ENCODE measurements at places on chromosomes 7 and 10. TPM values are rescaled to one million over a fixed set of nuclear protein-coding genes. Genes with fewer than 3 reads are reported as not detected.

GRCh38 chr10:132634947-132635271, 97.3 kb downstream of the INPP5A start:
- no peak for DNase-seq

DNA sequence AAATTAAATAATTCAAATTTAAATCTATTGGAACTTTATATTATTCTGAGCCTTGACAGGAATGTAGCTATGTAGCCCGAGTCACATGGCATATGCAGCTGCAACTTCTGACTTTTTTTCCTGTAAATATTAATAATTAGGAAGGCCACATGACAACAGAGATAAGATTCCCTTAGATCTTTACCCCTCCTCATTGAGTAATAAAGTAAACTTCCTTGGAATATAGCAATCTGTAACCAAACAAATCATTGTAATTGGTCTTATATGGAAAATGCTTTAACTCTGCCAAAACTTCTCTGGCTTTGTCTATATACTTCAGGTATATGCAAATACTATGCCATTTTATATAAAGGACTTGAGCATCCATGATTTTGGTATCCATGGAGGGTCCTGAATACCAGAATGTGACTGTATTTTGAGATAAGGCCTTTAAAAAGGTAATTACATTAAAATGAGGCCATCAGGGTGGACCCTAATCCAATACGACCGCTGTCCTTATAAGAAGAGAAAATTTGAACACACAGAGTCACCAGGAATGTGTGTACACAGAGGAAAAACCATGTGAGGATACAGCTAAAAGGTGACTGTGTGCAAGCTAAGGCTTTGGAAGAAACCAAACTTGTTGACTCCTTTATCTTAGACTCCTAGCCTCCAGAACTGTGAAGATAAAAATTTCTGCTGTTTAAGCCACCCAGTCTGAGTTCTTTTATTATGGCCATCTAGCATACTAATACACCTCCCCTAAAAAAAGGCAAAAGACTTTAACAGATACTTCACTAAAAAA, 222.0 kb downstream of the CTNNA3 start:
- no peak for DNase-seq

DNA sequence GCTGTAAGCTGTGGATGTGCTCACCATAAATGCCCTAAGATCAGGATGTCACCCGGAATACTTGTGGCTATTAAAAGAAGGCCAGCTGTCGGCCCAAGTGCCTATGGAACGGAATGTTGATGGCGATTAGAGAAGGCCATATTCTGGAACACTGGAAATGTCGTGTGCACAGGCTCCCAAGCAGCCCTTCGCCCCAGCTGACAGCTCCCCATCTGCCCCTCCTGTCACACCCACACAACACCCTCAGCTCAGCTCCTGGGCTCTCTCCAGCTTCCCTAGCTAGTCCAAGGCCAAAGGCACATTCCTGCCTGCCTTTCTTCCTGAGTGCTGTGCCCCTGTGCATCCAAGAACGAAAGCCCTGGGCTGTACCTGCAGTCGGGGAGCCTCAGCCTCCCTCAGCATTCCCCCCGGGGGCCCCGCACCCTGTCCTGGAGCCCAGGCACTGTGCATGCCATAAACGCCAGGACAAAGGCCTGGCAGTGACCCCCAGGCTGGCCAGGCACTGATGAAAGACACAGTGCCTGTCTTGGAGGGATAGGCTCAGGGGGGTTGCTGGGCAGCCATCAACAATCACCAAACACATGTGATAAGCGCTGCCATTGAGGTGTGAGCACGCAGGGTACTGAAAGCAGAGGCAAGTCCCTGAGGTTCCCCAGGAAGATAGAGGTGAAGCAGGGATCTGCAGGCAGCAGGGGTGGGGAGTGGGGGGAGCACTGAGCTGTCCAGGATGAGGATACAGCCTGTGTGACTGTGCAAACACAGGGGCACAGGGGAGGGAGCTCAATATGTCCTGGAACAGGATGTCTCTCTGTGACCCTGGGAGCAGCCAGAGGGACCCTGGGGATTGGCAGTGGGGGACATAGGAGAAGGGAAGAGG, 3.7 kb upstream of the LDB3 start:
- no peak for DNase-seq

DNA sequence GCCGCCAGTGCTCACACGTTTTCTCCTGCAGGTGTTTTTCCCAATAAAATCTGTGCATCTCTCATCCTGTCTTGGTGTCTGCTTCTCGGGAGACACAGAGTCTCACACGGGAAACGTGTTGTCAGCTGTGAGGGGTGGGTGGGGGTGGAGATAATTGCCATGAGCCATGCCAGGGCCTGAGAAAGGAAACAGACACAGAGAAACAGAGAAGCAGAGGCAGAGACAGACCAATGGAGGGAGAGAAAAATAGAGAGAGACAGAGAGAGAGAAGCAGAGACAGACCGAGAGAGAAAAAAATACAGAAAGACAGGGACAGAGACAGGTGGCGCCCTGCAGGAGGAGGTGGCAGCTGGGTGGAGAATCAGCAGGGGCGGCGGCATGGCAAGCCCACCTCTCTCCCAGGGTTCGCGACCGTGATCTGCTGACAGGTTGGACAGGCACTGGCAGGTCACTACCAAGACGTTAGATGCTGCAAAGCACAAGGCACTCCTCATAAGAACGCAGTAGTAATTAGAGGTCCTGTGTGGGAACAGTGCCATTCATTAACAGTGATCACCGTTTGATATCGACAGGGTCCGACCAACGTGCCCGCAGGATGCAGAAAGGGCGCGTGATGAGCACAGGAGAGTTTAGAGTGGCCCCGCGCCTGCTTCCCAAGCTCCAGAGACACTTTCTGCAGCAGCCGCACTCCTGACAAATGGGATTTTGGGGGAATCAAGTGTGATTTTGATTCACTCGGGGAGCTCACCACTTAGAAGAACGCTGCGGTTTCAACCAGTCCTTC, 70.5 kb upstream of the INSIG1 start:
- DNase-seq, result no peak

- no peak for DNase-seq
These were observed at the start of gene CDH23 for GRCh38 chr10:71396711-71397295. Gene CDH23, plus strand, starts transcription at chr10:71396920. Its CDS starts 42,912 bp downstream, at chr10:71439832.

DNA sequence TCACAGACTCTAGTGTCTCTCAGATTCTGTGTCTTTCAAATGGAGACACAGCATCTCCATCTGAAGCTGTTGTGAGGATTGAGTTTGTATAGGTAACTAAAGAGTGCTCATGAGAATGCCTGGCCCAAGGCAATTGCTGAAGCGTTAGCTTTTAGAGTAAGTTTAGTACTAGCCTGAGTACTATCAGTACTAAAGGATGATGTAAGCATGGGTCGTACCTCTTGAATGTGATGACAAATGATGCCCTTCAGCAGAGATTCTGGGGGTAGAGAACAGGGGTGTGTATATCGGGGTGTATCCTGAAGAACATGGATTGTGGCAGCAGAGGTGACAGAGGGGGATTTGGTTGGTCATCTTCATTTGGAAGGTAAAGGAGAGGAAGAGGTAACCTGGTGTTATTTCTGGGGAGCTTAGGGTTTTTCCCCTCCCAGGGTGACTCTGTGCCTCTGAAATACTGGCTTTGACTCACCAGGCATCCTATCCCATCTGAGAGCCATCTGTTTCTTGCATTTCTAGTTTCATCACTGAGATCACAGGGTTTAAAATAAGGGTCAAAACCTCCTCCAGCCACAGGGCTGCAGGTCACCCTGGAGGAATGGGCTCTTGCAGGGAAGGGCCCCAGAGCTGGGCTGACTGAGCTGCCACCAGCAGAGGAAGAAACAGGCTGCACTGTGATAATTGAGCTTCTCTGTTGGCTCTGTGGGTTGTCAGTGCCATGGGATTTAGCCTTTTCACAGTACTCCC, 756.0 kb downstream of the KCNMA1 start:
- no peak for DNase-seq

The MINDY4 gene
- polyA plus RNA-seq, result 0.41 TPM

The MYOF gene
- not detected for polyA plus RNA-seq

GRCh38 chr10:13383399-13383761, 35.3 kb upstream of the SEPHS1 start:
- no peak for DNase-seq

DNA sequence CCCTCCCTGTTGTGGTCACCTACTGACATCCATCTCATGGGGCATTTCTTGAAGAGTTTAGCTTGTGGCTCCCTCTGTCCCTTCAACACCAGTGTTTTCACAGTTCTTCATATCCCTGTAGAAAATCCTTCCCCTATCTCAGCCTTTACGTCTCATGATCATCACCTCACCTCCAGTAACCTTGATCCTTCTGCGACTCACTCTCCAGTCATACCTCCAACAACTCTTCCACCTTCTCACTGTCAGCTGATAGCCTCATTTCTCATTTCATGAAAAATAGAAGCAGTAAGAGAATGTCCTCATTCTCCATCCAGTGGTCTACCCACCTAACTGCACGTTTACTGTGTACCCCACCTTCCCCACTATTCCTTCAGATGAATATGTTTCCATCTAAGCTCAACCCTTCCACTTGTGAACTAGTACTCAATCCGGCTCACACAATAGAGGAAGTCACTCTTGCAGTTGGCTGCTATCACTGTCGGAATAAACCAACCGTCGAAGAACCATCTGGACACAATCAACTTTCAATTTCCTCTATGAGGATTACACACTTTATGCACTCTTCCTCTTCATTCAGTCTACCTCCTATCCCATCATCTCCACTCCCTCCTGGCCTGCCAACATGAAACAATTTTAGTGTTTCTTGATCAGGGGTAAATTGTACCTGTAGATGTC, 256.0 kb downstream of the AHR start:
- DNase-seq, result no peak

GRCh38 chr7:144474363-144474762, 70.9 kb upstream of the NOBOX start:
- no peak for DNase-seq

The SCART1 gene
- 0.03 TPM for polyA plus RNA-seq

The LRRTM3 gene
- polyA plus RNA-seq, result not detected

- no peak for DNase-seq
These were observed 80.0 kb downstream of the SLC25A13 start for GRCh38 chr7:96241855-96242254.
